ENCODE measurements at places on chromosomes 1 and 21.
A peak's percentile ranks its signal among the peaks of the same experiment; 100 is the strongest.

GRCh38 chr1:78385744-78386462 is 104.9 kb upstream of the PTGFR start:
- no peak for DNase-seq

DNA sequence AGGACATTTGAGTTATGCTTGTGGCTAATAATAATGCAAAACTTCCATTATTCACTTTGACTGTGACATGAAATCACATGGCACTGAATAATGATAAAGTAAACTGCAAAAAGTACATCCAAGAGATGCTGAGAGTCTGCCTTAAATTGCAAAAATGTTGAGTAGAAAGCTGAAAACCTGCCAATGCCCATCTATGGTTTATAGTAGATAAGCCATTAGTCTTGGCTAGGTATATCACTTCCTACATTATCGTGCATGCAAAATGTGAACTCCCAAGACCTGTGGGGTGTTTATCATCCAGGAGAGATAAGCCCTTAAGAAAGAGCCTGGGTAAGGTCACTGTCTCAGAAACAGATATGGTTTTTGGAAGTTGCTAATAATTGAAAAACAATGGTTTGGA is 208.7 kb upstream of the DPYD start:
- no peak for DNase-seq

DNA sequence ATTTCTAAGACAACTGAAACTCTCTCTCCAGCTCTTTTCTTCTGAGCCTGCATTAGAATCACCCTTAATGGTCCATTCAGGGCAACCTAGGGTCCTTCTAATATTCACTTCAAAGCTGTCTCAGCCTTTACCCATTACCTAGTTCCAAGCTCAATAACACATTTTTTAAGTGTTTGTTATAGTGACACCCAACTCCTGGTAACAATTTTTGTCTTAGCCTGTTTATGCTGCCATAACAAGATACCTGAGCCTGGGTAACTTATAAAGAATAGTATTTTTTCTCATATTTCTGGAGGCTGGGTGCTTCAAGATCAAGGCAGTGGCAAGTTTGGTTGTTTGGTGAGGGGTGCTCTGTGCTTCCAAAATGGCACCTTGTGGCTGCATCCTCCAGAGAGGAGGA is 531.5 kb upstream of the USP24 start:
- DNase-seq, result no peak

GRCh38 chr1:116671912-116672311 is 4.4 kb upstream of the IGSF3 start:
- DNase-seq, result no peak

- DNase-seq, result no peak
Measured at GRCh38 chr1:103275725-103276124, 167.4 kb upstream of the COL11A1 start.

DNA sequence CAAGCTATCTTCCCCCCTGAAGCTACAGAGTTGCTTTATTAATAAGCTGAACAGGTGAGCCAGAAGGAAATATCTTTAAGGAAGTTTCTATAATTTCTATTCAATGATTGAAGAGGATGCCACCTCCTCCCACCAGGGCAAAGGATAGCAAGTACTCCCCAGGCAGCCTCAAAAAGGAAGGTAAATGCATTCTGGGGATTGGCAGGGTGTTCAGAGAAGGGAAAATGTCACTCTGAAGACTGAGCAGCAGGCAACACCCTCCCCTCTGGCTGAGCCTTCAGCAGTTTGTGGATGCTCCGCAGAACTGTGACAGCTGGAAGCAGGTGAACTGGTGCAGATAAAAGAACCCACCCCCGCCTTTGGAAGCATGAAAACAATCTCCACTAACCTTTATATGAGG is 140.8 kb downstream of the BRINP2 start:
- no peak for DNase-seq

DNA sequence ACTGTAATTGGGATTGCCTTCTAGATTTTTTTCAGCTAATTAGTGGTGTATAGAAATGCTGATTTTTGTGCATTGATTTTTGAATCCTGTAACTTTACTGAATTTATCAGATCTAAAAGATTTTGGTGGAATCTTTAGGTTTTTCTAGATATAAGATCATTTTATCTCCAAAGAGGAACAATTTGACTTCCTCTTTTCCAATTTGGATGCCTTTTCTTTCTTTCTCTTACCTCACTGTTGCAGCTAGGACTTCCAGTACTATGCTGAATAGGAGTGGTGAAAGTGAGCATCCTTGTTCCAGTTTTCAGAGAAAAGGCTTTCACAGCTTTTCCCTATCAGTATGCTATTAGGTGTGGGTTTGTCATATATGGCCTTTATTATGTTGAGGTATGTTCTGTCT is 53.6 kb downstream of the TESK2 start:
- DNase-seq, result peak; percentile 10

DNA sequence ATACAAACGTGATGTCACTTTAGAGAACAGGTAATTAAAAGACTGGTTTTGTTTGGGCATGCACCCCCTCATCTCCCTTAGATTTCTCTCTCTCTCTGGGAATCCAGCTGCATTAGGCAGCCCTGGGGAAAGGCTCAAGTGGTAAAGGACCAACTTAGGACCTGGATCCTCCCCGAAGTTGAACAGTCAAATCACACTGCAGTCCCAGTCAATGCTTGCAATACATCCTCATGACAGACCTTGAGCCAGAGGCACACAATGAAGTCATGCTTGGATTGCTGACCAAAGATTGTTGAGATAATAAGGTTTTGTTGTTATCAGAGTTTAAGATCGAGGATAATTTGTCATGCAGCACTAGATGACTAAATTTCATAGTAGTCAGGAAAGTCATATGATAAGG is 1285.8 kb upstream of the NCAM2 start:
- no peak for DNase-seq

DNA sequence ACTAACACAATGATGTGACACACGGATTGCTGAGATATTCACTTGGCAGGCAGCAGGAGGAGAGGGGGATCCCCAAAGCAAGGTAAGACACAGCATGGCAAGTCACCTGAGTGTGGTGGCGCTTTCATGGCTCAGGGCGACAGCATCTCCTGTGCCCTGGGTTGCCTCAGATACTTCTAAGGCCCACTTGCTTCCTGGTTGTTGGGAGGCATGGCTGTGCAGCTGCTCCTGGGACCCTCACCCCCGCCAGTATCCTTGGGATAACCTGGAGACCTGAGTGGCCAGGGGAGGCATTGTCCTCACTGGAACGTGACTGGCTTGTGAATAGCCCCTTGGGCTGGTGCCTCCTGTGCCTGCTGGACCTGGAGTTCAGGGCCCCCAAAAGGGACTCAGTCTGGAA is 69.8 kb downstream of the STUM start:
- no peak for DNase-seq

GRCh38 chr1:24656046-24656445 is 12.9 kb downstream of the SRRM1 start:
- no peak for DNase-seq
